ENCODE measurements at places on chromosomes 6 and 20.
A peak's percentile ranks its signal among the peaks of the same experiment; 100 is the strongest.

DNA sequence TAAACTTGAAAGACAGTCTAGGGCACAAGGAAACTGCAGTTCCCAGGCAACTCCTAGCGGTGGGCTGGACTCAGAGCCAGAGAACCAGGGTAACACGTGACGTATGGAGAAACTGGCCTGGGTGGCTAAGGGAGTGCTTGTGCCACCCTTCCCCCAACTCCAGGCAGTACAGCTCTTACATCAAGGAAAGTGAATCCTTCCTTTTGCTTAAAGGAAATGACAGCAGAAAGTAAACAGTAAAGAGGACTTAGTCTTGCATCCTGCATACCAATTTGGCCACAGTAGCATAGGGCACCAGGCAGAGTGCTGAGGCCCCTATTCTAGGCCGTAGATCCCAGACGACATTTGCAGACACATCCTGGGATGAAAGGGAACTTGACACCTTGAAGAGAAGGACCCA, 322.8 kb downstream of the CD109 start:
- DNase-seq = no peak

DNA sequence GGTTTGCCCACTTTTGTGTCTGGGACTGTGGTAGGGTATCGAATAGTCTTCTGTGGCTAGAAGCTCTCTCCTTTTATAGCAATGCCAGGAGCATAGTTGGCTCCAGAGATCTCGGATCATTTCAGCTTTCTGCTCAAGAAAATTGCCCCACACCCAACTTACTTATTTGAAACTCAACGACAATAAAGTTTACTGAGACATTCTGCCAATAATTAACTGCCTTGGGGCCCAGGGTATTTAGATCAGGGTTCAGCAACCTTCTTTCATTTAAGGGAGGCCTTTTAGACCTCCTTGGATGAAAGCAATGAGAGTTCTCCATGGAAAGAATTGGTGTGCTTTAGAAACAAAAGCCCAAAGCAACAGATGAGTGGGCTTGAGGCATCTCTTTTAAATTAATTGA, 53.8 kb upstream of the GMPR start:
- no peak for DNase-seq

DNA sequence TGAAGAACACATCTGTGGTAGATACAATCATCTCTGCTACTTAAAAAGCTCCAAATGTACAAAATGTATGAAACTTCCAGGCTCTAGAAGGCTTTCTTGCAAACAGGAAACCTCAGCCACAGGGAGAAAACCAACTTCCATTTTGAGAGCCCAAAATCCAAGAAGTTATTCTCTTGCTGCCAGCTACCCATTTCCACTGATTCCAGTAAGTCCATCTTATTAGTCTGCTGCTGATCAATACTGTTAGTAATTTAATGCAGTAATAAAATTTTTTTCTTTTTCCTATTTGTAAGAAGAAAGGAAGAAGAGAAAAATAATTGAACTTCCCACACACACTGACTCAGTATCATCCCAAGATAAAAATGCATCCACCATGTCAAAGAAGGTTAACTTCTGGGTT, 169.5 kb downstream of the TASP1 start:
- no peak for DNase-seq

DNA sequence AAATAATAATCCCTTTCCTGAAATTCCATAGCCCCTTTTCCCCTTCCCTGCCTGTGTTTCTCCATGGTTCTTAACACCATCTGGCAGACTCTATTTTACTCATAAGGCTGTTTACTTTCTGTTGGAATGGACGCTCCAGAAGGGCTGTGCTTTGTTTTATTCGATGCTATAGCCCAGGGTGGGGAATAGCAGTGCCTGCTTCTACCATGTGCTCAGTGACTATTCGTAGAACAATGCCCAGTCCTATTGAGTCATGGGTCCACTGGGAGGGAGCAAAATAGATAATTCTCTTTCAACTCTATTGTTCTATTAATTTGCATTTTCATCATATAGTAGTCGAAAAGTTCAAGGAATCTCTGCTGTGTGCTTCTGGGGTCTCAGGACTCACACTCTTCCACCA, 565.1 kb downstream of the C6orf118 start:
- no peak for DNase-seq

DNA sequence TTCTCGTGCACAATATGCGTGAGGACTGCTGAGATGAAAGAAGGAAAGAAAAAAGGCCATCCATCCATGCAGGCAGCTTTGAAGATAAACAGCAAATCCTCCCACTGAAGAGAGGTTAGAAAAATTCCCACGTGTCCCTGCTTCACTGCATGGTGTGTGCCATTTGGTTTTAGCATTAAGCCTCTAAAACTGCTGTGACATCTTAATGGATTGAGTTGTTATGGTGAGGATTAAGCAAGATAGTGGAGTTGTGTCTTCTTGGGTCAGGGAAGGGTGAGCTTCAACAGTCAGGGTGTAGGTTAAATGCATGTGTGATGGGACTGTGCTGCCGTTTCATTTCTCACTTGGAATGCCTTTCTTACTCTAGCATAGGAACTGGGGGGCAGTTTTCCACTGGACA, 50.5 kb downstream of the ZNF831 start:
- no peak for DNase-seq

GRCh38 chr6:139028215-139028657, 309 bp upstream of the ABRACL start:
- DNase-seq = peak; percentile 66

DNA sequence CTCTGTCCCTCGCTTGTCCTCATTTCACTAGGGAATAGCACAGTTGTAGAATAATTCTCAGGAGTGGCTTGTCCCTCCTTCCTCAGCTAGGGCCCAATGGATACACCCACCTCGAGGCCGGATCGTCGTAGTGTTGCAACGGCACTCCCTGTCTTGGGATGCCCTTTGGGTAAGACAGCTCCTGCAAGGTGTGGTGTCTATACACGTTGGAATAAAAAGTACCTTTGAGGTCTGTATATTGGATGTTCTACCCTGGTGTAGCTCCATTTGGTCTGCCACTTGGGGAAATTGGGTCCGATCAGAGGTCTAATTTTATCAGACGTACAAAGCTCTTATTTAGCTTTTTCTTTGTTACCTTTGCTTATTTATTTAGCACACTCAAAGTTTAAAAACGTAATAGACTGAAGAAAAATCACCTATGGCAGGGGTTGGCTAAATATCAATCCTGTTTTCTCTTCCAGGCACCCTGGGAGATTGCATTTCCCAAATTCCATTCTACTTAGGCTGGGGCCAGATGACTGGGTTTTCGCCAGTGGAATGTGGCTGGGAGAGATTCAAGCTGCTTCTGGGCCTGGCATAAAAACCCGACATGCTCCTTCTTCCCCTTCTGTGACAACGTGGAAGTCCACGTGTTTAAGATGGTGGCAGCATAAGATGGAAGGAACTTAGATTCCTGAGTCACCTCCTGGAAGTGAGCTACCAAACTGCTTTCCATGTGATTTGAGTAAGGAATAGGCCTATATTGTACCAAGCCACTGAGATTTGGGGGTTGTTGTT, 82.3 kb upstream of the CD83 start:
- no peak for DNase-seq

DNA sequence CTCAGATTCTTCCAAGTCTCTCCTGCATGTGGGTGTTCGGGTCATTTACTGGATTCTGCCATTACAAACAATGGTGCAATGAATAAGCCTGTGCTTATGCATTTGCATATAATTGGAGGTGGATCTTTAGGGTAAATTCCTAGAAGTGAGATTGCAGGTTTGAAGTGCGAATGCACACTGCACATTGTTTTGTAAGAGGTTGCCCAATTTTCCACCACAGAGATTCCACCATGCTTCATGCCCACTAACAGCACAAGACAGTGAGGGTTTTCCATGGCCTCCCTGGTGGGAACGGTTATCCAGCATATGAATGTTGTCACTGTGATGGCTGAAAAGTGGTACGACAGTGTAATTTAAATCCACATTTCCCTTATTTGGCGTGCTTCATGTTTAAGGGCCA, 178.8 kb upstream of the PMEPA1 start:
- DNase-seq = no peak

- no peak for DNase-seq
Measured at GRCh38 chr6:156775717-156776116, 1.5 kb upstream of the ARID1B start.

GRCh38 chr6:148700741-148701311, 46.0 kb upstream of the UST start:
- no peak for DNase-seq

GRCh38 chr20:57546956-57547649, 13.8 kb upstream of the PCK1 start:
- no peak for DNase-seq

DNA sequence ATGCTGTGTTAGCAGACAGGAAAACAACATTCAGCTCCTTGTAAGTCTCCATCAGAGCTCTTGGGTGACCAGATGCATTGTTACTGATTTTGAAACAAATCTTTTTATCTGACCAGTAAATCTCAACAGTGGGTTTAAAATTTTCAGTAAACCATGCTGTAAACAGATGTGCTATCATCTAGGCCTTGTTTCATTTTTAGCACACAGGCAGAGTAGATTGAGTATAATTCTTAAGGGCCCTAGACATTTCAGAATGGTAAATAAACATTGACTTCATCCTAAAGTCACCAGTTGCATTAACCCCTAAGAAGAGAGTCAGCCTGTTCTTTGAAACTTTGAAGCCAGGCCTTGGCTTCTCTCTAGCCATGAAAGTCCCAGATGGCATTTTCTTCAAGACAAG, 237.2 kb upstream of the BMP2 start:
- DNase-seq = no peak

DNA sequence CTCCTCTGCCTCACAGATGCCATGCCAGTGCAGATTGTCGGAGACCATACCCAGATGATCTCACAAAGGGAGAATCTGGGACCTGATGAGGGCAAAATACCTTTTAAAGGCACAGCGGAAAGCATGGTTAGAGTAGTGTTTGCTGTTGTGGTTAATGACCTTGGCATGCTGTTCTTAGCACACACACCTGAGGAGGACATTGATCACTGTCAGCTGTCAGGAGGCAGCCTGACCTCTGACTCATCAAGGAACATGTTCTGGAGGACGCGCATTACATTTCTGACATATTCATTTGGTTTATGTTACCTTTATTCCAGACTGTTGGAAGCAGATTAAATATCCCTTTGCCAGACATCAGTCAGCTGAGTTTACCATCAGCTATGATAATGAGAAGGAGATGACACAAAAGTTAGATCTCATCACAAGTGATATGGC, 57.1 kb downstream of the GOPC start:
- no peak for DNase-seq

GRCh38 chr6:32411566-32412327, 4.8 kb upstream of the BTNL2 start:
- no peak for DNase-seq

DNA sequence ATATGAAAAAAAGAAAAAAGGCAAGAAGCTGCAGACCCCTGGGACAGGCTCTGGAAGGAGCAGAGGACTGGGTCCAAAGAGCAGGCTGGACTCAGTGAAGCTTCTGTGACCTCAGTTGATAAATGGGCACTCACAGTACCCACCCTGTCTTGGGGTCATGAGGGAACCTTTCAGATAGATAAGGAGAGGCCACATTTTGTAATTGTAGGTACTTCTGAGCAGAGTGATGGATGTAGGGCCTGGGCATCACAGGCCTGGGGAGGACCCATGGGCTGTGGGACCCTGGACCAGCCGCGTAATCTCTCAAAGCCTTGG, 79.3 kb downstream of the SLC24A3 start:
- DNase-seq = no peak

DNA sequence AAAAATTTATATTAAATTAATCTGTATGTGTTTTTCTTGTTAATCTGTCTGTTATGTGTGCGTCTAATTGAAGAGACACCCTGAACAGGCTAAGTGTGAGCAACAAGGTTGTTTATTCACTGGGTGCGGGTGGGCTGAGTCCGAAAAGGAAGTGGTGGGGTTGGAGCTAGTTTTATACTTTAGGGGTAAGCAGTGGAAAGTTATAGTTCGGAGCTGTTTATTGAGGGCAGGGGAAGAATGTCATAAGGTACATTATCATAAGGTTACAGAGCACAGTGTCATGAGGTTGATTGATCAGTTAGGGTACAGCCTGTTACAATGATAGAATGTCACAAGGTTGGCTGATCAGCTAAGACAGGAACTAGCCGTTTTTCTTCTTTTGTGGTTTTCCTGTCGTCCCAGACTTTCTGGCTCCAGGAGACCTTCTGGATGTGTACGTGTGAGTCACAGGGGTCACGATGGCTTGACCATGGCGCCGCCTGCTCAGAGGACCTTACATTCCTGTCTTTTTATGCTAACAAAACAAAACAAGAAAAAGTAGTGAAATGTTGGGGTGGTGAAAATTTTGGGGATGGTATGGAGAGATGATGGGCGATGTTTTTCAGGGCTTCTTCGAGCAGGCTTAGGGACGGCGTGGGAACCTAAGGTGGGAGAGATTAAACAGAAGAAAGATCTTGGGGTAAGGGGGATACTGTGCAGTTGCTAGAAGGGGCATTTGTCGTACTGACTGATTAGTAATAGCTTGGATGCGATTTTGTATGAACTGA, 754.0 kb upstream of the ADGRB3 start:
- DNase-seq = no peak

GRCh38 chr6:161169696-161170095, 104.2 kb downstream of the AGPAT4 start:
- DNase-seq = no peak

- DNase-seq = no peak
Measured at GRCh38 chr6:91538622-91539021, 951.8 kb upstream of the MAP3K7 start.

DNA sequence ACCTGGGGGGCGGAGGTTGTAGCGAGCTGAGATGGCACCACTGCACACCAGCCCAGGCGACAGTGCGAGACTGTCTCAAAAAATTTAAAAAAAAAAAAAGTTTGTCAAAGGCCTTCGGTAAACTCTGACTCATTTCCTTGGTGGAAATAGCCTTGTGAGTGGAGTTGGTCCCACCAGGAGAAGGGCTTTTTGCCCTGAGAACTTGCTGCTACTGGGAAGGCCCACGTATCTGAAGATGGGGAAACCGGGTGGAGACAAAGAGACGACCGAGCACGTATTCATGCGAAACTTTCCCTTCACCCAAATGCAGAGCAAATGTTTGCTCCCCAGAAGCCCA, 51.7 kb downstream of the SLC22A23 start:
- DNase-seq = no peak

DNA sequence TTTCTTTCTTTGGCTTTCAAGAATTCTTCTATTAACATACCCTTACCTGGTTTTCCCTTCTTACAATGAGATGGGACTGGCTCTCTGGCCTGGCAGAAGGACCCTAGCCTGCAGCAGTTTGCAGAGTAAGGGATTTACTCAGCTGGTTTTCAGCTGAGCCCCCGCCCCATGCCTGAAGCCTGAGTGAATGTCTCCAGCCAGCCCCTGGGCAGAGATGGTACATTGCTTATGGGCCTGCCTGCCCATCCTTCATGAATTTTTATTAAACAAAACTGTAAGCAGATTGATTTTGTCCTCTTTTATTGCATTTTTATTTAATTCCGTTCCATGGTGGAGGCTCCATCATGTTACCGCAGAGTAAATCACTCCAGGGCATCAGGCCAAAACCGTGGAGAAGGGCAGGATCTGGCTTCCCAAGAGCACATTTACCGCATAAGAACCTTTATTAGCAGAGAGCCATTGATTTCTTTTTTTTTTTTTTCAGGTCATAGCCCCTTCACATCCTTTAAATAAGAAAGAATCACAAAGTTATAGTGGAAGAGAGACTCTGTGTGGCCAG, 316.2 kb downstream of the DHX35 start:
- no peak for DNase-seq
